Activated gamma-delta T cell treated with Interleukin-2 at 50 U/mL for 16 hours (primary cell): ENCODE measurements at places on chromosomes 7 and 10.

- no peak for DNase-seq
Measured at GRCh38 chr7:130363026-130363847, 17.1 kb upstream of the CPA1 start.

DNA sequence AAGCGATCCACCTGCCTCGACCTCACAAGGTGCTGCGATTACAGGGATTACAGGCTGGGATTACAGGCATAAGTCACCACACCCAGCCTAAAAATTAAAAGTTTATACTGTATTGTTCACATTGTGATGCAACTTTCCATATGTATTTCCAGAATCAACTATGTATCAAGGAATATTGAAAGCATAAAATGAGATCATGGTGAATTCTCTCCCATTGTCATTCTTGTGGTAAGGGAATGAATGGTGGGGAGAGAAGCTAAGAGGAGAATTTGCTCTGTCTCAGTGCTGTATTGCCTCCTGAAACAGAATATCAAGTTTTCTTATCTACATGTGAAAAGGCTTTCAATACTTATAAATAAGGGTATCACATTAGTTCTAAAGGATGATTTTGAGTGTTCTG is 81.7 kb downstream of the CD36 start:
- no peak for DNase-seq

GRCh38 chr7:28999895-29000716 is 42.0 kb upstream of the TRIL start:
- no peak for DNase-seq

DNA sequence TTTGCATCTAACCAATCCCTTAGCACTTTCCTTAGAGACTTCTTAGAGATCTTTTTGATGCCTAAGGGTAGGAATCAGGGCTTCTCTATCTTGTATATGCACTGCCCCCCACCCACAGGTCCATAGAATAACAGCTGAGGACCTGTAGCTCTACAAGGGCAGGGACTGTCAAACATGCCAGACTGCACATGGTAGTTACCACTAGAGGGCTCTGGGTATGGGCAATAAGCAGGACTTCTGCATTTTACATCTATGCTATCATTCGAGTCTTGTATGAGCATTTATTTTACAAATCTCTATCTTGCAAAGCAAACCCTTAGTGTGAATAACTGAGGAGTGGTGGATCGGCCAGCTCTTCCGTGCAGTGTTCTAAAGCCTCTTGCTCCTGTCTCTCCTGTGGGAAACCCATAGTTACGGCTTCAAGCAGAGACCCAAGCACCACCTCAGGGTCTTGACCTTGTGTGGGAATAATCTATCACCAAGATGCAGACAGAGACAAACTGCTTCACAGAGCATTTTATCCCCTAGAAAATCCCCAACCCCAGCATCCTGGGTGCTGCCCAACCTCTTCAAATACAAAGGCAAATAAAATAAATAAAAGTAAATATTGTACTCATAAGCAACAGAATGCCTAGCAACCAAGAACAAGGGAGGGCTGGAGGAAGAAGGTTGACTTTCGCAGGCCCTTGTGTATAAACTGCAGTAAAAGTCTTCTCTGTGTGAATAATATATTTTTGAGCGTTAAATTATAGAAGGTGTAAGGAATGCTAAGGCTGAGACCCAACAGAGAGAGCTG is 219.3 kb downstream of the WDR11 start:
- DNase-seq = no peak

GRCh38 chr7:149753375-149754233 is 19.8 kb downstream of the ZNF467 start:
- no peak for DNase-seq

DNA sequence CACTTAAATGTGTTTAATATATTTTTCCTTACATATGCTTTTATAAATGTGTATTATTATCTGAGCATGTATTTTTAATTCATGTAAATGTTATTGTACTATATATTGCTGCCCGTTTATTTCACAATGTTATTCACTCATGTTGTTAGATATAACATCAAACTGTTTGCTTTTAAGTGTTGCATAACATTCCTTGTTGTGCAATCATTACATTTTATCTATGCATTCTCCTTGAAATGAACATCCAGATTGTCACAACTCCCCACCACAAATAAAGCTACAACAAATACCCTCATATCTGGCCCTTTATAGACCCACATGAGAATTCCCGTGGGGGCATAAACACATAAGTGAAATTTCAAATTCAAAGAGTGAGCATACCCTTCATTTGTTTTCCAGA is 264.2 kb downstream of the HPSE2 start:
- no peak for DNase-seq

- no peak for DNase-seq
Measured at GRCh38 chr7:18936265-18936664, 181.2 kb downstream of the TWIST1 start.

DNA sequence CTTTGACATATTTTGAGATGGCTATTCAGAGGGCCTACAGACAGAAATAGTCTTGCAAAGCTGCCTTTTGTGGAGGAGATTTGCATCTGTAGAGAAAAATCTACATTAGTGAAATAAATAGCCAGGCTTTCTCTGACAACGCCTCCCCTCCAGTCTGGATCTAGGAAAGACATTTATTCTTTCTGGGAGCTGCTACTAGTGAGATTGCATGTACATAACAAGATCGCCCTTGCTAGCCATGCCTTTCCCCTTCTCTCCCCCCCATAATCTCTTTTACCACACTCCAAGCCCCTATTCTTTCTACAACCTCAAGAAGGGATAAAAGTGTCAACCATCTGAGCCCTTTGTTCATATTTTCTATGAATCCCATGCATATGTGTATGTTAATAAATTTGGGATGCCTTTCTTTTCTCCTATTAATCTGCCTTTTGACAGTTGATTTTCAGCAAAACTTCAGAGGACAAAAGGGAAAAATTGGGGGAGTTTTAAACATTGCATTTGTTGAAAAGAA is 194.2 kb downstream of the SNX13 start:
- no peak for DNase-seq

- DNase-seq = no peak
Measured at GRCh38 chr10:32377458-32378259, 30.7 kb upstream of the EPC1 start.

DNA sequence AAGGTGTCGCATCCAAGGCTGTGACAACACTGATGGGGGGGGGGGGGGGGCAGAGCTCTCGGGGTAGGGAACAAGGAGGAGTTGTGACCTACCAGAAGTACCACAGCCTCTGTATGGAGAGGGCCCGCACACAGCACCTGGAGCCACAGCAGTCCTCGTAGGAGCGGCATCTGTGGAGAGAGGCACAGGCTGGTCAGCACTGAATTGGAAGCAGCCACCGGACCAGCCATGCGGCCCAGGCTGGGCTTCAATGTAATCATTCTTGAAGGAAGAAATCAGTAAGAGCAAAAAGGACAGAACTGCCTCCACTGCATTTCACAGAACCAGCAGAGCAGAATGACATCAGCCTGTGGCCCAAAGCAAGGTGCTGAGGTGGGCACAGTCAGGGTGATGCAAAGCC is 74.8 kb downstream of the VOPP1 start:
- DNase-seq = no peak

GRCh38 chr7:112018305-112019030 is 187.7 kb downstream of the DOCK4 start:
- DNase-seq = no peak

GRCh38 chr7:36604806-36605205 is 119.5 kb downstream of the AOAH start:
- no peak for DNase-seq

GRCh38 chr7:38280000-38280399 is 6.6 kb upstream of the TARP start:
- DNase-seq = no peak

DNA sequence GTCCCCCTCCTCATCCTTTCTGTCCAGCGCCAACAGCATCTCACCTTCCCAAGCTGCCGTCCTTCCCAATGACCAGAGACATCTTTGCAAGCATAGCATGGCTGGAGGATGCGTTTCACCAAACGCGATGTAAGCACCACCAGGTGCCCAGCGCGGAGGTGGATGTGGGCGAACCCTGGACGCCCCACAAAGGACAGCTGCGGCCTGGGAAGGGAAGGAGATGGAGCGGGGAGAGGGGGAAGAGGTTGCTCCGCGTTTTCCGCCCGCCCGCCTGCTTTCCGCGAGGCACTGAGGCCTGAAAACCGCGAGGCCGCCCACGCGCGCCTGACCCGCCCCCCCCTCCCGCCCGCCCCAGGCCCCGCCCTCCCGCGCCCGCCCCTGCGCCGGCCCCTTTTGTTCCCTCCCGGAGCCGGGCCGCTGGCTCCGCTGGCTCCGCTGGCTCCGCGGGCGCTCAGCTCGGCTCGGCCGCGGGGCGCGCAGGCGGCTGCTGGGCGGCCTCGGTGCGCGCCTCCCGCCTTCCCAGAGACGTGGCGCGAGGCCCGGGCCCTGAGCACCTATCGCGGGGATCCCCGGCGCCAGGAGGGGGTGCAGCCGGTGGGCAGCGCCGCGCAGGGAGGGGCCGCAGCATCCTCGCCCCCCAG is at the start of gene CLIP2:
Gene CLIP2, plus strand, starts transcription at position 390 of the 641 bp plus-strand sequence. CDS start 28,140 bp downstream, outside the sequence.
- peak; percentile 68 for DNase-seq

DNA sequence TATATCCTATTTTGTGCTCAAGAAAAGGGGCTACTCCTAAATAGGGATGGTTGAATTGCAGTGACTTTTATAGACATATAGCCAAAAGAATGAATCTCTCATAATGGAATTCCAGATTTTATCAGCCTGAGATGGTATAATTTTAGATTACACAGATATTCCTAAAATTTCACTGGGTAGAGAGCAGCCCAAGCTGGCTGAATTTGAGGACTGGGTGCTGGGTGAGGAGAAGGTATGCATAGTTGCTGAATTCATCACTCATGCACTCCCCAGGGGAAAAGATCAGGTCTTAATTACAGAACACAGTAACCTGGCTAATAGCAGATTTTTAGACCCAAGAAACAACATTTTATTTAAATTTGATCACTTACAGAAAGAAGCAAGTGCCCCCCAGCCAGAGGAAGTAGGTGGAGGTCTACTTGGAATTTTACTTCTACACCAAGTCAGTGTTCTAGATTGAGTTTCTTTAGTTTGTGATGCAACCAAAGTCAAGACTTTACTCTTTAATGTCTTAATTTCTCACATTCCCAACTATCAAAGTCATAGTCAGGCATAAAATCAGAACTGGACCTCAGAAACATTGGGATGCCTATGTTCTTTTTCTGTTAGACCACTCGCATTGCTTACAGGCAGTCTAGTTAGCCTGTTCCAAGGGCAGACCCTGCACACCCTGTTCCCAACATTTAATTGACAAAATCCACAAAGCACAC is 337.4 kb upstream of the PODXL start:
- no peak for DNase-seq

DNA sequence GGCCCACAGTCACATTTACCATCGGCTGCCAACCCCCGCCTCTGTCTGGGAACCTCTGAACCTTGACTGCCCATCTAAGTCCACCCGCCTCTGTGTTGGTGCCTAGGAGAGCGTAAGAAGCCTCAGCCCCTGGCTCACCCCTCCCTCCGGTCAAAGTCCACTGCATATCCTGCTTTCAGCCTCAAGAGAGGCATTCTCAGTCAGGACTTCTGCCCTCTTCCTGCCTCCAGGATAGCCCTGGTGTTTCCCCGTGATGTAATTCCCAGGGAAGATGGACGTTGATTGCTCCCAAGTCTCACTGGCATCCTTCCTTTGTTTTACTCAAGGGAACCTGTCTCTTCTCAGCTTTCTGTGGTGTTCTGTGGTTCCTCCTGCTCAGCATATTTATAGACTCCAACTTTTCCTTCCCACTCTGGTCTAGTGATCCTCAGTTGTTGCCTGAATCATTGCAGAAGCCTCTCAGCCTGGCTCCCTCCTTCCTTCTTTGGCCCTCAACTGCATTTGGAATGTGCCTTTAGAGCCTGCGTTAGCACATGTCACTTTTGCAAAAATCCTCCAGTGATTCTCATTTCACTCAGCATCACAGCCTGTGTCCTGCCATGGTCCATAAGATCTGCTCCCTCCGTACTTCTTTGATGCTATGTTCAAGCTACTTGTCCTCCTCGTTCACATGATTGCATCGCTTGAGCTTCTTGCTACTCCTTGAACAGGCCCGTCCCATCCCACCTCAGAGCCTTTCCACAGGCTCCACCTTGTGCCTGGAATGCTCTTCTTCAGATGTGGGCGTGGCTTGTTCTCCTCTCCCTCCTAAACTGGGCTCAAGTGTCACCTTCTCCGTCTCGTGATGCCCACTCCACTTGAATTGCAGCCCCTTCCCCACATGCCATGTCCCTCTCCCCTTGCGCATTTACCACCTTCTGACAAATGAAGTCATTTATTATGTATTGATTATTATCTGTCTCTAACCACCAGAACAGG is 124.2 kb downstream of the PLPP4 start:
- DNase-seq = no peak

DNA sequence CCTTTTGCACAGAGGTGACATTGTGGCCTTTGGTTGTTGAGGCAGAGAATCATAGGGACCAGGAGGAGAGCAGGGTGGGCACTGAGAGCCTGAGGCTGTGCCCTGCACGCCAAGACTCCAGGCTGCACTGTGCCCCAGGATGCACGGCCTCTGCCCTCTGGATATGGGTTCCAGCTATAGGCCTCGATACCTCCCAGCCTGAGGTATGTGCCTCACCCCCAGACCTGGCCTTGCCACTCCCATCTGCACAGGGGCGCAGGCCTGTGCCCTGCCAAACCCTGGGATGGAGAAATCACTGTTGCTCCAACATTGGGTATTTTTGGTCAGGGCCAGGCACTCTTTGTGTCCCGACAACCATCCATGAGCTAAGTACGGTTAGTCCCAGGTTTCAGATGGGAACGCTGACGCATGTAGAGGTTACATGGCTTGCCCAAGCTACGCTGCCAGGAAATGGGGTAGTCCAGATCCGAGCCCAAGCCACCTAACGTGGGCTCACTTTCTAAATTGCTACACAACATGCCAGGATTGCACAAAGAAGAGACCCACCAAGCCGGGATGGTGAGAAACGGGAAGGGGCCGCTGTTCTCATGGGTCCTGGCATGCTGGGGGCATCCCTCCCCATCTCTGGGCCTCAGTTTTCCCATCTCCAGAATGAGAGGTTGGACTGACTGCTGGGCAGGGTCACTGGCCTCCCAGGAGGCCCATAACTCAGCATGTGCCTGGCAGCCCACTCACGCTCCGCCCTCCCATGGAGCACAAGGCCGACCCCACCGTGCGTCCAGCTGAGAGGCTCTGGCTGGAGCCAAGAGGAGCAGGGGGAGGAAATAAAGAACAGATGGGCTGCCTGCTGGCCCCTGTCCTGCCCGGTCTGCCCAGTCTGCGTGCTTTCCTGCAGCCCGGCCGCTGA is 44.2 kb downstream of the ZCCHC24 start:
- no peak for DNase-seq

DNA sequence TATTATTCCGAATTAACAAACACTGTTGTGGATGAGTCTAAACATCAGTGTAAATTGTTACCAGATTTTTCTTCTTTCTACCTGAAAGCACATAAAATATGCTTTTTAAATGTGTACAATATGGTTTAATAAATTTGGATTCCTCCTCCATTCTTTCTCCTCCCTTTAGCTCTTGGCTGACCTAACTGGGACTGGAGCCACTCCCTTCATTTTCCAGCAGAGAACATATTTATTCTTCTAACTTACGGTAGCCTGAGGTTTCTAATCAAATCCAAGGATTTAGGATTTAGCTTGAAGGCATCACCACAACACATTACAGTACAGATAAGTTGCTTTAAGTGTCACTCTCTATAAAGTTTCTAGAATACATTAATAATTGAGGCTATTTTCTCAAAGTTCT is 88.2 kb upstream of the SEMA3C start:
- no peak for DNase-seq
